ENCODE measurements at places on chromosomes 16 and 17.

DNA sequence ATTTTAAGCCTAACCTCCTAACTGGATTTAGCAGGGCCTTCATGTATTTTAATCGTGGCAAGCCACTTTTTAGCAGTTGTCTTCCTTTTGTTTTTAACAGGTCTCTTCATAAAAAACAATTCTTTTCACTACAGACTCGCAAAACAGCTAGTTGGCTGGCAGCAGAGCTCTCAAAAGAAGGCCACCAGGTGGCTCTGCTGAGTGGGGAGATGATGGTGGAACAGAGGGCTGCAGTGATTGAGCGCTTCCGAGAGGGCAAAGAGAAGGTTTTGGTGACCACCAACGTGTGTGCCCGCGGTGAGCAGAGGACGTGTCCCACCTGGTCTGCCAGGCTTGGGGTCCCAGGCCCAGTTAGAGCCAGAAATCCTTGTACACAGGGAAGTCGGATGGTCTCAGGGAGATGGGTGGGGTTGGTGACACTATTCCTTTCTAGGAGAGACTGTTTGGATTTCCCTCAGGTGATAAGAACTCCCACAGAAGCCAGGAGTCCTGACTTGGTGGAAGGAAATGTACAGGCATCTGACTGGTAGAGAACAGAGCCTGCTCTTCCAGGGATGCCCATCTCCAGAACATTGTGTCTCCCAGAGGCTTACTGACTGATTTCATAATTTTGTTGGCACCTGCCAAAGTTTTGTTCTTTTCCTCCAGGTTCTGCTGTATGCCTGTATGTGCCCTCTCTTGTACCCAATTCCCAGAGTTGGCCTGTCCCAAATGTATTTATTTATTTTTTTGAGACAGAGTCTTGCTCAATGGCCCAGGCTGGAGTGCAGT is 14.9 kb upstream of the DDX19A start:
- no peak for DNase-seq

GRCh38 chr17:17844079-17844478 is 7.3 kb upstream of the SREBF1 start:
- DNase-seq: no peak

DNA sequence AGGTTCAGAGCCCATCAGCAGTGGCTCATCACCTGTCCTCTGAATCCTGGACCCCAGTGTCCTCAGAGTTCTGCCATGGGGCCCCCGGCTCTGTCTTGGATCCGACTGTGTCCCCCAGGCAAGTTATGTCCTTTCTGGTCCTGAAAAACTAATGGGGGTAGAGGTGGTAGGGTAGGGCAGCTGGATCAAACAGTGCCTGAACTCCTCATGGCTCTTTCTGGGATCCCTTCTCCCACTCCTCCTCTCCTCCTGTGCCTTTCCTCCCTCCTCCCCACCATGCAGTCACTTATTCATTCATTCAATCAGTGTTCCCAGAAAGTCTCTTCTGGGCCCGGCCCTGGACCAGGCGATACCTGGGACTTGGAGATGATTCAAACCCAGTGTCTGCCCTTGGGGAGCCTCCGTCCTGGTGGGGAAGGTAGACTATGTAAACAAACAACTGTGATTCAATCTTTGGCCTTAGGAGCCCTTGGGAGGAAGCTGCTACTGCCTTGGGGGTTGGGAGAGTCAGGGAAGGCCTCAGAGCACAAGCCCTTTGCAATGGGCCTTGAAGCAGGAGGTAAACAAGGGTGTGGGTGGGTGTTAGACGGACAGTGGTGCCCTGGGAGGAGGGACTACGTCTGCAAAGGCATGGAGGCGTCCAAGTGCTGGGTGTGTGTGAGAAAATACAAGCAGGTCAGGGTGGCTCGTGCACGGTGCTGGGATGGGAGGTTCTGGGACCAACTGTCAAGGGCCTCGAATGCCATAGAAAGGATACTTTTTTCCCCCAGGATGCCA is 6.4 kb upstream of the FAM83G start:
- no peak for DNase-seq

GRCh38 chr16:66476328-66477027 is 49.4 kb downstream of the BEAN1 start:
- peak; percentile 14 for DNase-seq

DNA sequence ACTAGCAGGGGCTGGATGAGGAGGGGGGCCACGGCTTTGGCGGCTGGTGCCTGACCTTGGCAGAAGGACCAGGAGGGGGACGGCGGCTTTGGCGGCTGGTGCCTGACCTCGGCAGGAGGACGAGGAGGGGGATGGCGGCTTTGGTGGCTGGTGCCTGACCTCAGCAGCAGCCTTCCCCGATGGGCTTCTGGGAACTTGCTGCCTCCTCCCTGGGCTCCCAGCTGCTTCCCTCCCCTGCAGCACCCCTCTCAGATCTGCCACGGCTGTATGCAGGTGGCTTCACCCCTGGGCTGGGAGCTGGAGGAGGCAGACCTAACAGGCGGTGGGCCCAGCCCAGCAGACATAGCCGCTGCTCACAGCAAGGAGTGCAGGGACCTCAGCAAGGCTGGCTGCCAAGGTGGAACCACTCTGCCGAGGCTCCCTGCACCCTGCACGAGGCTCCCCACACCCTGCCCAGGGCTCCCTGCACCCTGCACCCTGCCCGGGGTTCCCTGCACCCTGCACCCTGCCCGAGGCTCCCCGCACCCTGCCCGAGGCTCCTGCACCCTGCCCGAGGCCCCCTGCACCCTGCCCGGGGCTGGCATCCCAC is 38.4 kb upstream of the CBFA2T3 start:
- DNase-seq: no peak
